A549 treated with dexamethasone at 1 μM for 4 hours (cell line): ENCODE measurements at places on chromosomes 12 and 14. TPM values are rescaled to one million over a fixed set of nuclear protein-coding genes. Genes with fewer than 3 reads are reported as not detected.

Gene MIP
- total RNA-seq = 0.15 TPM in 1 of 5 replicates, not detected in the others

Gene KIF26A
- total RNA-seq = 1.9 to 4.4 TPM (median 3.9 TPM) in 5 replicates

Gene FIGNL2
- total RNA-seq = 0.15 to 0.31 TPM (median 0.21 TPM) in 5 replicates

Gene REP15
- 0.28 to 0.62 TPM (median 0.40 TPM) in 5 replicates for total RNA-seq

Gene CCDC196
- not detected in 5 replicates for total RNA-seq
